Foreskin keratinocyte (primary cell): ENCODE measurements at places on chromosomes 7 and 10.
A peak's percentile ranks its signal among the peaks of the same experiment; 100 is the strongest.

DNA sequence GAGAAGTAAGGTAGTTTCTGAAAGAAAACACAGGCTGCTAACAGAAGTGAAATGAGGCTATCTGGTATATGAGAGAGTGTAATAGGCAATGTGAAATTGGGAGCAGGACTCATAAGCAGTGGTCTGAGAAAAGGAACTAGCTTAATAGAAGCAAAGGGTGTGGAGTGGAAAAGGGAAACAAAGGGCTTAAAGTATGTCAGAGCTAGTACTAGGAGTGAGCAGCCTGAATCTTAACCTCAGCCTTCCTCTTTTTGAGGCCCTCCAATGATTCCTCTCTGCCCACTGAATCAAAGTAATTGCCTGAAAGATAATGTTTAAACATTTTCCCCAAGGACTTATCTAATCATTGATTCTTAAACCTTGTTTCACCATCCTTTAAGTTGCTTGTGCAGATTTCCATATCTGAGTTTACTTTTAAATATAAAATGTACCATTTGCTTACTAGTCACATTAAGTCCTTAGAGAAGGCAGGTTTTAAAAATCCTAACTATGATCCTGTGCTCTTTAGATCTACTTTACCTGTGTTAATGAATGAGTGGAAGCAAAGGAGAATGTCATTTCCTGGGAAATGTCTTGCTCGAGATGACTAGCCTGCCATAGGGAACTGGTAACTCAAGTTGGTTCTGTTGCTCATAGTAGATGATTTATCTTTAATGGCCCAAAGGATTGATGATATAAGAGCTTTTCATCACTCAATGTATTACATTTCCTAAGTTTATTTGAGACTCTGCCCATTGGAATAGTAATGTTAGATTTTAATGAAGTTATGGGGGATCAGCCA is 155.0 kb downstream of the SKAP2 start:
- peak; percentile 22 for DNase-seq

DNA sequence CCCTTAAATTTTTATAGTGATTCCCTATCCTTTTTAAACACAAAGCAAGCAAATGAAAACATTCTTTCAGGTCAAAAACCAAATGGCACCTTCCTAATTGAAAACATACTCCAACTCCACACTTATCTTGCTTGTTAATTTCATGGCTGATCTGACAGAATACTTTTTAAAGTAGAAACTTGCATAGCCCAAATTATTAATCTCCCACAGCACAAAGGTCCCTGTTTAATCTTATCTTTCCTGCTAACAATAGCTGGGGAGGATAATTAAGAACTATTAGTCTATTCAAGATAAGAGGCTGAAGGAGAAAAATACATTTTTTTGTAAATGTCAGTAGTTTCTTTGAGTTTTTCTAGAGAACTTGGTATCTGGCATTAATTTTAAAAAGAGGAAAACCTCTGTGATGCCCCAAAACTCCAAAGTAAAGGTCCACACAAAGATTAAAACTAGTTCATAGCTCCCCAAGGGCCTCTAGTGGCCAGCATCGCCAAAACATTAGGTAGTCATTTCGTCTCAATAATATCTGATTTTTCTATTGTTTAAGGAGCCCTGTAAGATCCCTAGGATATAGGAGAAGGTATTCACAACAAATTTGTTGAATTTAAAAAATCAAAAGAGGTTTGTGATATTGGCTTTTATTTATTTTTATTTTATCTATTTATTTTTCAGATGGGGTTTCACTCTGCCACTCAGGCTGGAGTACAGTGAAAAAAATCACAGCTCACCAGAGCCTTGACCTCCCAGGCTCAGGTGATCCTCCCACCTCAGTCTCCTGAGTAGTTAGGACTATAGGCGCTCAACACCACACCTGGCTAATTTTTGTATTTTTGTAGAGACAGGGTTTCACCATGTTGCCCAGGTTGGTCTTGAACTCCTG is 14.7 kb downstream of the CDNF start:
- no peak for DNase-seq

GRCh38 chr7:1698201-1698600 is 28.1 kb downstream of the ELFN1 start:
- no peak for DNase-seq

DNA sequence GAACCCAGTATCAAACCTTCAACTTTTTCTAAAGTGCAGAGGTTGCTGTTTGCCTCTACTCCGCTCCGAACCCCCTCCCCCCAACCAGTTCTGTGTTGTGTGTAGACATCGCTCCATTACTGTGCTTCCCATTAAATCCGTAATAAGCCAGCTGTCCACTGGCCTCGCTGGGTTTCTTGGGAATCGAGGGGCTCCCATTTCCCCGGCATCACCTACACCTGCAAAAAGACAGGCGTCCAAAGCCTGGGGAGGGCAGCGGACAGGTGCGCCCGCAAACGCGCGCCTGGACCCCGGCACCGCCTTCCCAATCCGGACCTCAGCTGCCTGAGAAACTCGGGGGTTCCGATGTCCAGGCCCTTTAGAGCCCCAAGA is 631 bp downstream of the RTKN2 start:
- no peak for DNase-seq

DNA sequence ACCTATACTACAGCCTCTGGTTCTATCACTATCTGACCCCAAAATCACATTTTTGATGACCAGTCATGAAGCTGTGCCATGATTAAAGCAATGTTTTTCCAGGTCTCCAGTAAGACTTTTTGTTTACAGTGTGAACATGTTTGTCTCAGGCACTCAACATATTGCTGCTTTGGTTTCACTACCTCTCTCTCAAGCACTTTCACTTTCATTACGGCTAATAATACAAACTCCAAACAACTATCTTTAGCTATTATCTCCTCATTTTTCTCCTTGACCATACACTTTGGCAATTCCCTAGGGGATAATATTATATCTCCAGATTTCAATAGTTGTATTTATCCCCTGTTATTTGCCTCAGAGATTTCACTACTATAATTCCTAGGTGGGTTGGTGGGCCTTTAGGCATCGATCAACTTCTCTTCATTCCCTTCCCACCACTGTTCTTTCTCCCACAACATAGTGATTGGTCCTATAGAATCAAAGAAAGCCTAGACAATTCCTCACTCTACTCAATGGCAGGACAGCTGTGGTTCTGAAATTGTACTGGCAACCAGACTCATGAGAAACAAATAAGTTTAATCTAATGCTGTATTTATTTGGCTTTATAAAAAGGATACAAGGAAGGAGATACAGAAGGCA is 261.4 kb upstream of the ZWINT start:
- DNase-seq: no peak

- no peak for DNase-seq
These were observed 1.1 kb downstream of the NANOS1 start for GRCh38 chr10:119030421-119031250.

GRCh38 chr10:110353244-110354119 is 48.8 kb upstream of the SMNDC1 start:
- peak; percentile 99 for DNase-seq

GRCh38 chr7:24755541-24756407 is 1.5 kb downstream of the GSDME start:
- peak; percentile 97 for DNase-seq

GRCh38 chr7:36736090-36736898 is 12.0 kb upstream of the AOAH start:
- DNase-seq: no peak

DNA sequence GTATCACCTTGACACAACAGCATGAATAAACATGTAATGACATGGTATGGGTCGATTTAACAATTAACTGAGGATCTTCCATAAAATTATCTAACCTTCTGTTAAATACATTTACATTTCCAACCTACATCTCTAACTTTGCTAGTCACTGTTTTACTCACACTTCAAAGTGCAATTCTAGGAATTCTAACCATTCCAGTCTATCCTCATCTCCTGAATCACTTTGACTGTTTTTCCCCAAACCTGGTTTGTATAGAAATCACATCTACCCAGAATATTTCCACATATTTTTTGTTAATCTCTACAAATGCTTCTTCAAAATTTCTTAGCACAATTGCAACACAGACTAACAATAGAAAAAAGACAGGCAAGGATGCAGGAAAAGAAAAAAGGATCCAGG is 6.2 kb downstream of the ABI1 start:
- DNase-seq: no peak

GRCh38 chr10:67140641-67141040 is 214.8 kb downstream of the LRRTM3 start:
- DNase-seq: no peak

DNA sequence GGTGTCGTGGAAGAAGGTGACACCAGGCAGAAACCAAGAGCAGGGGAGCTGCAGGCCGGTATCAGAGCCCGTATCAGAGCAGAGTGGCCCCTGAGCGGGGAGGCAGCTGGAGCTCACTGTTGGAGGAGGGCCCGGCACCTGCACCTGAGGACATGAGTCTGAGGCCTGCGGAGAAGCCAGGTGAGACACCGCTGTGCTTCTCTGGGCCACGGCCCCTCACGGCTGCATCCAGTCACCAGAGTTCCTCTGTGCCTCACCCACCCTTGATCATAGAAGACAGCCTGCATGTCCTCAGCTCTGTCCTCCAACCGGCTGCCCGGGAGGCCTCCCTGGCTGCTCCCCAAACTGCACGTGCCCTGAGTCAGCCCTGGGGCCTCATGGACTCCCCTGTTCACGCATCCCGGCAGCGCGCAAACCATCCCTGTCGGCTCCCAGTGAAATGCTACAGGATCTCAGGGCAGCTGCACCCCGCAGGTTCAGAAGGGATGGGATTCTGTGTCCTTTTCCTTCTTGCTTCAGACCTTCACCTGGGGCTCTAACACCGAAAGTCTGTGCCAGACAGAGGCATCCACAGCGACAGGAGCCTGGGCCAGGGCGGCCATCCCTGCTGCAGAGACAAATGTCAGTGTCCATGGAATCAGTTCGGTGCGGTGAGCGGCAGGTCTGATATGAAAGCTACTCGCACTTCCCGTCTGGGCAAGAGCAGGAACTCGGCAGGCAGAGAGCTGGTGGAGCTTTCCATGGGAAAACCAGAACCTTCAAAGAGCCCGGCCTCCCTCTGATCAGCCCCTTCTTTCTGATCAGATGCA is 111.9 kb upstream of the FAM20C start:
- no peak for DNase-seq

GRCh38 chr7:48140001-48140681 is 31.1 kb upstream of the ABCA13 start:
- no peak for DNase-seq

- DNase-seq: no peak
These were observed 476.4 kb downstream of the PTPRN2 start for GRCh38 chr7:158111049-158111751.

DNA sequence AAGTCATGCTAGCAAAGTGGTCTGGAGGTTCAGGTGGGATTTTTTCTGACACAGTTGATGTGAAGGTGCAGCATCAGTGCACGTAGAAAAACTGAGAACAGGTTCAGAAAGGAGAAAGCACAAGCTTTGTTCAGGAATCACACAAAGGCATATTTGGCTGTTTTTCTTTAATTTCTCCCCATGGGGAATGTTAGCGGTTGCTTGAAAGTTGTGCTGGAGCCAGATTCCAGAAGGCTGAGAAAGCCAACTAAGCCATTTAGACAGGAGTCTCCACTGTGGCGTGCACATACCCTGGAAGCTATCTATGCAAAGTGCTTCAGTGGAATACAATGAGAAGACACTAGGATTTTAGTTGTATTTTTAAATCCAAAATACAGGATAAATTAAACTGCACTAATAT is 201.4 kb downstream of the PCLO start:
- DNase-seq: no peak

DNA sequence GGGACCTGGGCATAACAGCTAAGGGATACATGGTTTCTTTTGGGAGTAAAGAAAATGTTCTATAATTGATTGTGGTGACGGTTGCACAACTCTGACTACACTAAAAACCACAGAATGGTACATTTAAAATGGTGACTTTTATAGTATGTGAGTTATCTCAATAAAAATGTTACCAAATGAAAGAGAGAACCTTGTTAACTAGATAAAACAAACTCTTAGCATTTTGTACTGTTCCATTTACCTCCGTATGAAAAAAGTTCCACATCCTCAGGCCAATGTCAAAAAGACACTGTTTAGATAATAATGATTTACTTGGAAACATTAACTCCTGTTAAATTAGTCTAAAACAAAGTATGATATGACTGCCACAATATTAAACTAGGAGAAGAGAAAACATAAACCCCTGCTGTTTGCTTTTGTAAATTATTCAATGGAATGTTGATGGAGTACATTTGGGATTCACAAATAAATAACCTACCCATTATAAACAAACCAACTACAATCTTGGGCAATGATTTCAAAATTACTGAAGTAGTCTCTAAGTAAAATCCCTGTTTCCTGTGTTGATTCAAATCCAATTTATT is 60.7 kb downstream of the SMURF1 start:
- DNase-seq: no peak

DNA sequence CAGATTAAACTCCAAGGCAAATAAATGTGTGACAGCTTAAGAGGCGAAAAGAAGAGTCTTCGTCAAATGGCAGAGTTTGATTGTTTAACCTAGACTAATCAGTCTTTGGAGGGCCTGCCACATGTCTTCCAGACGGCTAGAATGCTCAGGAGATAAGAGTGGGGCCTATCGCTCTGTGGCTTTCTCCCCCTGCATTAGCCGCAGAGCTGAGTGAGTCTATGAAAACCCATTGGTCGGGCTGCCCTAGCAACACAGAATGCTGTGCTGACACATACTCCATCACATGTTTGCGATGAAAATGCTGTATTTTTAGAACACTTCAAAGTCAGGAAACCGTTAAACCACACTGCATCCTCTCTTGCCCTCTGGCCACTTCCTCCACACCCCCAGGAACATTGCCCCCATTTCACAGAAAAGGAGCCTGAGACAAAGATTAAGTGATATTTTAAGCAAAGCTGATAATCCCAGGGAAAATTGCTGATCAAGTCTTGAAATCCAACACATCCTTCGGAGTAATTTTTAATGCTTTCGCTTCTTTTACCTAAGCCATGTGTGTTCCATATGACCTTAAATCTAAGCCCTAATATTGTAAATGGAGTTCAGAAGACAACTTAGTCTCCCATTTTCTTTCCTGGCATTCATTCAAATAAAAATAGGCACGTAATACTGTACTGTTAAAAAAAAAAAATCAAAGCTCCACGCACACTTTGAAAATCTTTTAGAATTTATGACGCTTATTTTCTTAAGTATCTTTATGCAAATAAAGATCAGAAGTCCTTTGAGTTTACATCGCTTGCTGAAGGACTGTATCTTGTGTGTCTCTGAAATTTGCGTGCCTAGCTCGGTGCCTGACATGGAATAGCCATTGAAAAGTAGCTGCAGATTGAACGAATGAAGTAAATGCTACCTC is 161.2 kb downstream of the CELF2 start:
- DNase-seq: no peak

DNA sequence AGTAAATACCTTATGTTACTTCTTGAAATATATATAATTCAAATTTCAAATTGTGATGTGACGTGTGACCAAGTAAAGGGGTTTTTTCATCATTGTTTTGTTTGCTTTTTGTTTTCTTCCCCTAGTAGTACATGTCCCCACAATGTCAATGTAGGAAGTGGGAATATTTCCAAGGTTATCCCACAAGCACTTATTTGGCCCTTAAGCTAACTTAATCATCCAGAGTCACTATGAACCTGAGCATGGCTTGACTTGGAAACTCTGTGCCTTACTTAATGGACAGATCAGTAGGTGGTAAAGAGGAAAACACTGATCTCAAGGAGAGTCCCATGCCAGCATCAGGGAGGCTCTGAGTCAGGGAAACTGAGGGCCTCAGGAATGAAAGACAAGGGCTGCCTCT is 569.3 kb upstream of the IGFBP3 start:
- DNase-seq: no peak

GRCh38 chr7:98178321-98178720 is 32.9 kb upstream of the BHLHA15 start:
- no peak for DNase-seq
